Neural crest cell (in vitro differentiated cells): ENCODE measurements at places on chromosomes 1 and 21. TPM values are rescaled to one million over a fixed set of nuclear protein-coding genes. Genes with fewer than 3 reads are reported as not detected.
A peak's percentile ranks its signal among the peaks of the same experiment; 100 is the strongest.

KCNT2 gene
- total RNA-seq: 10.1 and 12.6 TPM in 2 replicates

STIL gene
- total RNA-seq: 27.0 and 27.8 TPM in 2 replicates

DNA sequence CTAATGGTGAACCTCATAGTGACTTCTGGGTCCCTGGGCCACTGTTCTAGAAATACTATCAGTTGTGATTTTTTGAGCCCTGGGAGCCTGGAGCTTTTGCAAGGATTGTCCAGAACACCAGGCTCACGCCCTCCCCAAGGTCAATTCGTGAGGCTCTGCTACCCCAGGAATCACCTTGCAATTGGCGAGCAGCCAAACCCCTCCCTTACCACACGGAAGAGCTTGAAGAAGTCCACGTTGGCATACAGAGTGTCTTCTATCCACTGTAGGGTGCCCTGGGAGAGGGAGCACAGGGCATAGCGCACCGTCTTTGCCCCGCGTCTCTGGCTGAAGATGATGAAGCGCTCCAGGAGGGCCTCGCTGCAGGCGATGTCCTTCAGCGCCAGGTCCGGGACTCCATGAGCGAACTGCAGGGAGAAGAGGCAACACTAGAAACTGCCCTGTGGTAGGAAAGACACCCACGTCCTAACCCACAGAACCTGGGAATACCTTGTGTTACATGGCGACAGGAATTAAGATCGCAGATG is 22.3 kb downstream of the ABCA4 start:
- DNase-seq: no peak
- H3K4me1 ChIP-seq: peaks cover 27% of the 10 kb centered on the region
- H3K36me3 ChIP-seq: no peaks in the 10 kb centered on the region

- no peak overlapping the region for H3K4me3 ChIP-seq
- no peak overlapping the region for H3K27ac ChIP-seq
Measured at GRCh38 chr1:230827081-230827681, 41.1 kb downstream of the C1orf198 start.

DNA sequence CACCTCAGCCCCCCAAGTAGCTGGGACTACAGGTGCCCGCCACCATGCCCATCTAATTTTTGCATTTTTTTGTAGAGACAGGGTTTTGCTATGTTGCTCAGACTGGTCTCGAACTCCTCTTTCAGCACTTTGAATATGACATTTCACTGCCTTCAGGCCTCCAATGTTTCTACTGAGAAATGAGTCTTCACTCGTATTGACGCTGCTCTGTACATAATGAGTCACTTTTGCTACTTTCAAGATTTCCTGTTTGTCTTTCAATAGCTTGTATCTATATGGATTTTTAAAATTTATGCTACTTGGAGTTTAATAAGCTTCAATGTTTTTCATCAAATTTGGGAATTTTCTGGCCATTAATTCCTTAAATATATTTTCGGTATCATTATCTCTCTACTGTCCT is 64.7 kb downstream of the GORAB start:
- no peak for DNase-seq
- no peak overlapping the region for H3K4me3 ChIP-seq
- peaks cover 9% of the 10 kb centered on the region for H3K36me3 ChIP-seq
- H3K27ac ChIP-seq: no peak overlapping the region
- peaks cover 5% of the 10 kb centered on the region for H3K4me1 ChIP-seq

GRCh38 chr1:26358411-26359384 is 4.8 kb upstream of the CRYBG2 start:
- H3K4me1 ChIP-seq: peaks cover 41% of the 10 kb centered on the region
- DNase-seq: no peak
- peak overlapping the region; percentile 23 for H3K4me3 ChIP-seq
- peak overlapping the region; percentile 10 for H3K27ac ChIP-seq
- H3K27me3 ChIP-seq: peaks cover 38% of the 10 kb centered on the region

- no peak overlapping the region for H3K4me3 ChIP-seq
- H3K36me3 ChIP-seq: no peaks in the 10 kb centered on the region
- peaks cover 15% of the 10 kb centered on the region for H3K4me1 ChIP-seq
- no peak for DNase-seq
- no peak overlapping the region for H3K27ac ChIP-seq
Measured at GRCh38 chr1:221170171-221170570, 290.9 kb downstream of the HLX start.

- peaks cover 25% of the 10 kb centered on the region for H3K27me3 ChIP-seq
- H3K36me3 ChIP-seq: no peaks in the 10 kb centered on the region
- no peak overlapping the region for H3K27ac ChIP-seq
- H3K4me1 ChIP-seq: peaks cover 21% of the 10 kb centered on the region
Measured at GRCh38 chr1:181425566-181425965, 57.8 kb upstream of the CACNA1E start.

DNA sequence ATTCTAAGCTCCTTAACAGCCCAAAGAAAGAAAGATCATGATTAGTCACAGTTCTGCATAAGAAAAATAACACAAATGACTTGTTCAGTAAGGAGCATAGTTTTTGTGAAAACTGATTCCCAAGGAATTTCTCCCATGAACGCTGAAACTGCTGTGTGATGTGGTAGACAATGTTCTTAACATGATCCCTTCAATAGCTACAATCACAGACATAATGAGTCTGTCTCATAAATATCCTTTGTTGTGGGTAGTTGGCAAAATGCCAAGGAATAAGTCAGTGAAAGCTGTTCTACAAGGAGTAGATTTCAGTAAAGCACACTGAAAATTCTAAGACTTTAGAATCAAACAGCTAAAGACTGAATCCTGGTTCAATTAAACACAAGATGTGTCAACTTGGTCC is 404.8 kb downstream of the HLX start:
- no peaks in the 10 kb centered on the region for H3K27me3 ChIP-seq
- peaks cover 3% of the 10 kb centered on the region for H3K4me1 ChIP-seq
- H3K4me3 ChIP-seq: no peak overlapping the region
- no peak for DNase-seq
- peaks cover 4% of the 10 kb centered on the region for H3K36me3 ChIP-seq

DNA sequence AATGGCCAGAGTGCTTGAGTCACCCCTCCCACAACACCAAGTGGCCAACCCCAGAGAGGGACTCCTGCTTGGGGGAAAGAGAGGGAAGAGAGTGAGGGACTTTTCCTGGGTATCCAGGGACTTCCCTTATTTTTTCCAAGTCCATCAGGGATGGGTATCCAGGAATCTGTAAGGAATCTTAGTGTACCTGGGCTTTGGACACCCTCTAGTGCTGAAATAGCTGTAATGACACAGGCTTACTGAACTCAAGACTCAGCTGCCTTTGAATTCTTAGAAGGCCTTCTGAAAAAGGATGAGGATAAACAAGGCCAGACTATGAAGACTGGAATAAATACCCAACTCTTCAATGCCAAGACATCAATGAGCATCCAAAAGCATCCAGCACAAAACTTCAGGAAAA is 12.0 kb downstream of the TSHB start:
- DNase-seq: no peak
- H3K27ac ChIP-seq: no peak overlapping the region

DNA sequence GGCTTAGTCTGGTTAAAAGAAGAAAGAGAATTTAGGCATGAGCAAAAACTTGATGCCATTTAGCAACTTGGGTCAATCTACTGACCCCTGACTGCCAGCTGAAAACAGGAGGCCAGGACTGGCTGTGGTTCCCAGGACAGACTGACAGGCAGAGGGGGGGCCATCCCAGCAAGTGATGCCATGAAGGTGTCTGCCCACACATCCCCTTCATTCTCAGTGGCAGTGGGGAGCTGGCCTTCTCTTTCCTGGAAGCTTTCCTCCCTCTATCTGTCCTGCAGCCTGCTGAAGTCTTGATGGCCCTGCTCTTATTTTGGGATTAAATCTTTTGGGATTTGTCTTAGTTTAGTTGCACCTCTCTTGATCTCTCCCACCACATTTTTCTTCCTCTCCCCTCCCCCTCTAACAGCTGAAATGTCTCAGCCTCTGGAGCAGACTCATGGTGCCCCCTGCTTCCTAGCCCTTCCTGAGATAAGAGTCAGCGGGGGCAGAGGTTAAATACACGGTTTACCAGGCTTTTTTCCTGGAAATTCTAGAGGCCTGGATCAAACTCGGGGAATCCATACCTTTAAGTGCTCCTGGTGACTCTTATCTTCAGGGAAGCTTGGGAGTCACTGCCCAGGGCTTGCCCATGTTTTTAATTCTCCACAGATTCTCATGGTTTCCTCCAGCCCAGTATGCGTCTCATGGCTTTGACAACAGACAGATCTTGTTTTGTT is 99.5 kb upstream of the TSPAN2 start:
- no peaks in the 10 kb centered on the region for H3K27me3 ChIP-seq
- H3K27ac ChIP-seq: no peak overlapping the region
- H3K36me3 ChIP-seq: no peaks in the 10 kb centered on the region
- DNase-seq: no peak
